ENCODE measurements at places on chromosomes 12 and 14. TPM values are rescaled to one million over a fixed set of nuclear protein-coding genes. Genes with fewer than 3 reads are reported as not detected.

DNA sequence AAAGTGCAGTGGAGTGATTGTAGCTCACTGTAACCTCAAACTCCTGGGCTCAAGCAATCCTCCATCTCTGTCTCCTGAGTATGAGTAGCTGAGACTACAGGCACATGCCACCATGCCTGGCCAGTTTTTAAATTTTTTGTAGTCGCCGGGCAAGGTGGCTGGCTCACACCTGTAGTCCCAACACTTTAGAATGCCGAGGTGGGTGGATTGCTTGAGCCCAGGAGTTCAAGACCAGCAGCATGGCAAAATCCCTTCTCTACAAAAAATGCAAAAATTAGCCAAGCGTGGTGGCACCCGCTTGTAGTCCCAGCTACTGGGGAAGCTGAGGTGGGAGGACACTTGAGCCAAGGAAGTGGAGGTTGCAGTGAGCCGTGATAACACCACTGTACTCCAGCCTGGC, 219.5 kb downstream of the KLHL28 start:
- no peaks in the 10 kb centered on the region for H3K36me3 ChIP-seq
- no peak for DNase-seq
- H3K27ac ChIP-seq = no peak overlapping the region

DNA sequence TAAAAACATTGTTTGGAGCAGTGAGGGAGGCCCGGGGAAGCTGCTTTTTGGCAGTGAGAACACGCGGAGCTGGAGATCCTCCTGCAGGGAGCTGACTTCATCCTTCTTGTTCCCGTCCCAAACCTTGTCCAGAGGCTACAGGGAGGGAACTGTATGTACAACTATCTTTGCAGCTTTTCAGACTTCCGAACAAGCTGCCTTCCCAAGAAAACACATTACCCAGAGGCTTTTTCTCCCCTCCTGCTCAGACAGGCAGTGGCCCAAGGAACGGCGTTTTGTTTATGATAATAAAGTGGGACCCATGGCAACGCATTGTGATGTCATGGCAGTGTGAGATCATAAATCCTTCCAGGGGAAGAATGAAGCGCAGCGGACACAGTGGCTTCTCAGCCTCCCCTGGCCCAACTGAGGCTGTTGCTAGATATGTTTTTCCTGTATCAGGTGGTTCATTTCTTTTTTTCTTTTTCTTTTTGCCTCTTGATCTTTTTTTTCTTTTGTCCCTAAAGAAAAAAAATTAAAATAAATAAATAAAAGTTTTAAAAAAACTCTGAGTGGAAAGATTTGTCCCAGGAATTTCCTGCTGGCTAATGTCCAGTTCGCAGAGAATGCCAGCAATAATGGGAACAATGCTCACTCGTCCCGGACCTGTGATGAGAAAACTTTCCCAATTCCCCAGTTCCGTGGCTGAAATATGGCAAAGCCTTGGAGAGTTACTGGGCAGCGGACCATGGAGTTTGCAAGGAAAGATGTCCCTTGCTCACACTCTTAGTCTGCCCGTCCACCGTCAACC, 103.4 kb upstream of the MAP1LC3B2 start:
- peak; percentile 93 for DNase-seq
- H3K27me3 ChIP-seq = no peaks in the 10 kb centered on the region
- peak overlapping the region; percentile 78 for H3K27ac ChIP-seq
- peak overlapping the region; percentile 6 for H3K4me3 ChIP-seq
- no peaks in the 10 kb centered on the region for H3K4me1 ChIP-seq

DNA sequence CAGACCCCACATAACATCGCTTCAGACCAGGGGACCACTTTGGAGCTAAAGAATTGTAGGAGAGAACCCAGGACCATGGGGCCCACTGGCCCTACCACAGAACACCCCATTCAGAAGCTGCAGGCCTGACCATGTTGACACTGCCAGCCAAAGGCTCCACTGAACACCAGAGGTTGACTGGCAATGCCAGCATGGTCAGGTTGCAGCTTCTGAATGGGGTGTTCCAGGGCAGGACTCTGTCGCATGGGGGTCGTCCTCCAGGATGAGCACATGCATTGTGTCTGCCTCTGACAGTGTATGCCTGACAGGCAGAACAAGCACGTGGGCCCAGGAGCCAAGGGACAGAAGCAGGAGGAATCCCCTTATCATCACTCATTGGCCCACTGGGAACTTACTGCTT, 34.1 kb downstream of the DIO3 start:
- no peak overlapping the region for H3K4me3 ChIP-seq
- H3K4me1 ChIP-seq = no peaks in the 10 kb centered on the region
- no peaks in the 10 kb centered on the region for H3K36me3 ChIP-seq
- peak; percentile 43 for DNase-seq

DNA sequence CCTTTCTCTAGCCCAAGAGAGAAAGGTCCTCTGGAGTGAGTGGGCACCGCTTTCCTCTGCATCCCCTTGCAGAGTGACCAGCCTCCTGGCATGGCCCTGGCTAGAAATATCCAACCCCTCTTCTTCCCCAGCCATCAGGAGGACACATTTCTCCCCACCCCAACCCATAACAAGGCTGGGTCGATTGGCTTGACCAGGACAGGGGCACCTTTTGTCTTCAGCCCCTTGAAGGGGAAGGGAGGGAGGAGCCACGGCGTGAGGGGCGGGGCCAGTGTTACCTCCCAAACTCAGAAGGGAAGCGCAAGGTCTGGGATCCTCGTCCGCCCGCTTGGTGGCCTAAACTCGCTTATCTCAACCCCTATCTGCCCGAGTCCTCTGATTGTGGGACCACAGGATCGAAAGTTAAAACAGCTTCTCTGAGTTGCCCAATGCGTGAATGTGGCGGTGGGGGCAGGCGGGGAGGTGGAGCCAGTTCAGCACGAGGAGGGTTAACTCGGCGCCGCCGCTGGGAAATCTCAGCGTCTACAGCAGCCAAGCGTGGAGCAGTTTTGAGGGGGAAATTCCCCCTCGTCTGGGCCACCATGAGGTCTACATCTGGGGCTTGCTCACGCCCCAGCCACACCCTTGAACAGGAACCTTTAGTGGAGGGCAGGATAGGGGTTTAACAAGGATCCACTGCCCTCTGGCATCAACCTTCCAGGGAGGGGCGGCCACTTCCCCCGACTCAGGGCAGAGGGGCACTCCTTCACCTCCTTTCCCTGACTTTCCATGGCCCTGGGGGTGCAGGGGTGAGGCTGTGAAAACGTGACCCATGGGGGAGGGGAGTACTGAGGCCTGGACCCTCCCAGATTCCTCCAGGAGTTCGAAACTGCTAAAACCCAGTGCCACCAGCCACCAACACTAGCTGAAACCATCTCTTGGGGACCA, 795 bp downstream of the STAT6 start:
- peaks cover 26% of the 10 kb centered on the region for H3K36me3 ChIP-seq
- H3K27me3 ChIP-seq = no peaks in the 10 kb centered on the region
- H3K4me1 ChIP-seq = peaks cover 33% of the 10 kb centered on the region
- H3K4me3 ChIP-seq = peak overlapping the region; percentile 66
- H3K27ac ChIP-seq = peak overlapping the region; percentile 98
- no peak for DNase-seq

GRCh38 chr12:8698879-8699278, 1.1 kb downstream of the RIMKLB start:
- H3K27me3 ChIP-seq = no peaks in the 10 kb centered on the region
- no peak overlapping the region for H3K27ac ChIP-seq
- DNase-seq = no peak
- H3K36me3 ChIP-seq = no peaks in the 10 kb centered on the region
- peak overlapping the region; percentile 73 for H3K4me3 ChIP-seq
- no peaks in the 10 kb centered on the region for H3K4me1 ChIP-seq

Gene KCNJ8
- total RNA-seq = 25.4 TPM
